Stimulated activated CD4-positive, alpha-beta T cell treated with anti-CD3 and anti-CD28 coated beads, Interleukin-1b, Interleukin-23, amount 100 ng/mL, for 1 hour (primary cell): ENCODE measurements at places on chromosomes 5 and 9.
A peak's percentile ranks its signal among the peaks of the same experiment; 100 is the strongest.

DNA sequence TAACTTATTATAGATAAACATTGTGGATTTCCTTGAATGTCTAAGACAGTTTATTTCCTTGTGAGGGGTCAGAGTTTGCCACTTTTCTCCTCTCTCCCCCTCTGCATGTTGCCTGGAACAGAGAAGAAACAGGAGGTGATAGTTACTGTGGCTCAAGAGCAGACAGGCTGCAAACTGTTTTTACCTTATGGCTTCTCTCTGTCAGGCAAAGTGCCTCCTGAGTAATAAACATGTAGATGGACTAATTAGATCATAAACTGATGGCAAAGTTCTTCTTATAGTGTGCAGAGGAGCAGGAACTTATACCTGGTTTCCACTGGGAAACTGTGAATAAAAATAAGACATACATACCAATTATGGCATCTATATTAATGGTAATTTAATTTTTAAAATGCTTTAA, 133.1 kb upstream of the CDH12 start:
- DNase-seq: no peak

DNA sequence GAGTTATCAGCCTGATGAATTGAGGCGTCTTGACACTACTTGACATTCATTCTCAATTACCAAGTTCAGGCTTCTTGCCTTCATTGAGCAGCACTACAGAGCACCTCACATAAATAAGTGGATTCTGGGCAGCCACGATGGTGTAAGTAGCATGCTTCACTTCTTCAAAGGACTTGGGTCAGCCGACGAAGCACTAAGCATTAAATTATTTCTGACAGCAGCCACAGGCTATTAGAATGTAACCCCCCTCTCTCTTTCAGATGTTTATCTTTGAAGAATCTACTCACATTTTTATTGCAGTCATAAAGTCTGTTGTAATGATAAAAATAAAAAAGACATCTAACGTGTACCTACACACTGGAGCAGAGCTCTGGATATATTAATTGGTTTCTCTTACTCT, 45.9 kb upstream of the VPS13A start:
- no peak for DNase-seq

- no peak for DNase-seq
Measured at GRCh38 chr5:134561871-134562296, 36.4 kb downstream of the JADE2 start.

DNA sequence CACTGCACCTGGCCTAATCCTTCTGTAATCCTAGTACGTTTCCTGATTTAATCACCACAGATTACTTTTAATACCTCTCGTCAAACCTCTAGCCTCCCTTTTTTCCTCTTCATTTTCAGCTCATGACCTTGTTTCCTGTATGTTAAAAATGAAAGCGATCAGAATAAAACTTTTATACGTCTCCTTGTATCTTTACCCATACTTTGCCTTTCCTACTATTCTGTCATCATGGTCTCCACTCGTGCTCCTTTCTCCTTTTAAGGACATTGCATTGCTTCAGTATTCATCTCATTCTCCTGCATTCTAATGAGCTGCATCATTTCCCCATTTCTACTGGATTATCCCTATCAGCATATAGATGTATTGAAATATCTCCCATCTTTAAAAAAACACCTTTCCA, 8.5 kb downstream of the CDC42SE2 start:
- DNase-seq: no peak

- no peak for DNase-seq
Measured at GRCh38 chr5:140259500-140259899, 43.4 kb downstream of the PFDN1 start.

GRCh38 chr5:172115541-172115982, 72.5 kb downstream of the STK10 start:
- DNase-seq: no peak

DNA sequence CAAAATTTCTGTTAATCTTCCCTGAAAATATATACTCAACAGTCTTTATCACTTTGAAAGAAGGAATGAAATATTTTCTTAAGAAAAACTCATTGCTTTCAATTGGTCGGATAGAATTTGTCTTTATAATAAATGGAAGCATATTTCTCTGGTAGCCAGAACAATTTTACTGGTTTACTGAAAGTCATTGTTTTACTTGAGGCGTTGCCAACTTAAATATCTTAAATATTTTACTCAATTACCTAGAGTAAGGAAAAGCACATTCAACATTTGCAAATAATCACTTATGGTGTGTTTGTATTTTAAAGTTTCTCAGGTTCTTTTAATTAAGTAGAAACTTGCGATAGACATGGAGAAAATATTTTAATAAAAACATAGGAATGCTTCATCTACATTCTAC, 1181.7 kb downstream of the EFNA5 start:
- DNase-seq: no peak

- peak; percentile 66 for DNase-seq
Measured at GRCh38 chr9:120925535-120926396, 830 bp downstream of the TRAF1 start.

- no peak for DNase-seq
Measured at GRCh38 chr9:82443312-82443711, 454.7 kb downstream of the SPATA31D1 start.

DNA sequence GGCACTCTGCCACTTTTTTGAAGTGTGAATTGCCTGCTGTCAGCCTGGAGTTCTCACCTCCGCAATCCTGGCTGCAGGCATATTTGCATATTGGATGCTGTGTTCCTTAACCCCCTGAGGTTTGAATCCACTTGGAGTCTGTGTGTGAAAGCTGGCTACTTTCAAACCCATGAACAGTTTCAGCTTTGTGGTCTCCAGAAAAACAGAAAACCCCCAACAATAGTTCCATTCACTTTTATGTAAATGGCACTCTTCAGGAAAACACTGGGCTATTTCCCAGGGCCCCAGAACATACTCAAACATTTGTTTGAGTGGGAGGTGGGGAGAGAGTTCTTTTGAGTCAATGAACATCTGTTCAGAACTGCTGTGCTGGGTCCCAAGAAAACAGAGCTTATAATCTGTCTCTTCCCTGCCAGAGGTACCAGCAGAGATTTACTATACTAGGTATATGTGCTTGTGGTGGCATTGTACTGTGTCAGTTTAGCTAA, 5.0 kb downstream of the NUDT2 start:
- no peak for DNase-seq

DNA sequence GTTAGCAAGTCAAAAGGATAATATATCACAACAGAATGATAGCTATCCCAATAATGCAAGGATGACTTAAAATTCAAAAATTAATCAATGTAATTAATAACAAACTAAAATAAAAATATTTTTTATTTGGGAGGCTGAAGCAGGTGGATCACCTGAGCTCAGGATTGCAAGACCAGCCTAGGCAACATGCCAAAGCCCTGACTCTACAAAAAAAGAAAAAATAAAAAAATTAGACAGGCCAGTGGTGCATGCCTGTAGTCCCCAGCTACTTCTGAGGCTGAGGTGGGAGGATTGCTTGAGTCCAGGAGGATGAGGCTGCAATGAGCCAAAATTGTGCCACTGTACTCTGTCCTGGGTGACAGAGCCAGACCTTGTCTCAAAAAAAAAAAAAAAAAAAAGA, 399.3 kb downstream of the ADGRV1 start:
- no peak for DNase-seq

DNA sequence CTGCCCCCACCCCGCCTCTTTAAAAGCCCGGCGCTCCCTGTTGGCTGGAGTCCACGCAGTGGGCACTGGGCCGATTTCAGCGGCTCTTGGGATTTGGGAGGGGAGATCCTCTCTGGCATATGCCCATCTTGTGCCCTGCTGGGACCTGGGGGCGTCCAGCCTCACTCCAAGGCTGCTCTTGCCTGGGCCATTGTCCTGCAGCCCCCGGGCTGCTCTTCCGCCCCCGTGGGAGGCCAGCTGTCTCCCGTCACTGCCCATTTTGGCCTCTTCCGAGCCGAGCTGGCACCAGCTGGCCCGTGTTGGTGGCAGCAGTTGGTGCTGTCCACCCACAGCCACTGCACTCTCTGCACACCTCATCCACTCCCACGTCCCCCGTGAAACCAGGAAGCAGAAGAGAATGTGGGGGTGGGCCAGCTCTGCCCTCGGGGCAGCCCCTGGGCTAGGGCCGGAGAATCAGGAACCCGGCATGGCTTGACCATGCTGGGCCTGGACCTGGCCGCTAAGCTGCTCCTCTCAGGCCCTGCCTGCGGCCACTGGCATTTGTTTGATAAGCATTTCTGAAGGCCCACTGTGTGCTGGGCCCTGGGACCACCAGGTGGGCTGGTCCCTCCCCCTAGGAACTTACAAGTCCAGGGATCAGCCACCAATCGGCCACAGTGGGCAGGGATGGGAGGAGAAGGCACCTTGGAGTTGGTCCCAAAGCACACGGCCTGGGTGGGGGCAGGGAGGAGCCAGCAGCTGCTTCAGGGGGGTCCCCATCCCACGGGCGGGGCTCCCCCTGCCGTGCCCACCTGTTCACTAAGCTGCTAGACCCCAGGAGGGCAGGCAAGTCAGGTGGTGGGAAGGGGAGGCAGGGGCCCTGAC, 2.2 kb downstream of the C8G start:
- no peak for DNase-seq

GRCh38 chr9:13069498-13069897, 210.0 kb downstream of the MPDZ start:
- no peak for DNase-seq

DNA sequence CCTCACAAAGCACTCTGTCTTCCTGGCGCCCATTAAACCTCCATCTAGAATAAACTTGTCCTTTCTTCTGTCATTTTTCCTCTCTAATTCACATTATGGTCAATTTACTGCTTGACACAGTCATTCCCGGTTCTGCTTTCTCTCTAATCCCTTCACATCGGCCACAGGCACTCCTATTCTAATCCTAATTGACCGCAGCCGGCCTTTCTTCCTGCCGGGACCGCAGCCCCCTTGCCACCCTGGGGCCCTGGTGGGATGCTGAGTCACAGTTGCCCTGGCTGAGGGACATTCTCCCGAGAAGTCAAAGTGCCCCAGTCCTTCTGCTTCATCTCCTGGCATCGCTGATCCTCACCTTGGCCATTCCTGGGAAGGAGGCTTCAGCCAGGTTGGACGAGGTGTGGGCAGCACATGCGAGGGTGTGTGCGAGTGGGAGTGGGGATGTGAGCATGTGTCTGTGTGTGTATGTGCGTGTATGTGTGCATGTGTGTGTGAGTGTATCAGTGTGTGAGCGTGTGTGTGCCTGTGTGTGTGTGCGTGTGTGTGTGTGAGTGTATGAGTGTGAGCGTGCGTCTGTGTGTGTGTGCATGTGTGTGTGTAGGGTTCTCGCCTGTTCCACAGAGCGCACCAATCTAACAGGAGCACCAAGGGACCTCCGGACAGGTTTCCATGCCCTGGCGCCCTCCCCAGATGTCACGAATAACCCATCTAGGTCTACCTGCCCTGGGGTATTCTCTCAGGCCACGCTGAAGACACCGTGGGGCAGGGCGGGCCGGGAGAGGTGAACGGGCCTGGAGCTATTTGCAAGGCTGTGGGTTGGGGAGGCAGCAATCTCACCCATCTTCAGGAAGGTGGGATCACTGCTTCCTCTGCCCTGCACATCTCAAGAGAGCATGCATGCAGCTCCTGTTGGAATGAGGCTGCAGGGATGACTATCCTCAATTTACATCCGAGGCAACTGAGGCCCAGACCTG, 191.2 kb downstream of the PAX5 start:
- no peak for DNase-seq

DNA sequence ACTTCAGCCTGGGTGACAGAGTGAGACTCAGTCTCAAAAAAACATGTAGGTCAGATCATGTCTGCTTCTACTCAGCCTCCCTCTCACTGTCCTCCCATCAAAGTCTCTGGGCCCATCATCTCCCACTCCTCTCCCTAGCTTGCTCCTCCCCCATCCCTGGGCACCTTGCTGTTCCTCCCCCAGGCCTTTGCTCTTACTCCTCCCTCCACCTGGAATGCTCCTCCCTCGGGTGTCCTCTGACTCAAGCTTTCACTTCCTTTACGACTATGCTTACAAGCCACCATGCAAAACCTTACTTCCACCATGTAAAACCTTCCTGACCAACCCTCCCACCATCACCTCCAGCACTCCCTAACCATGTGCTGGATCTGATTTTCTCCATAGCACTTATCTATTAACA, 51.5 kb downstream of the MTMR12 start:
- DNase-seq: no peak

DNA sequence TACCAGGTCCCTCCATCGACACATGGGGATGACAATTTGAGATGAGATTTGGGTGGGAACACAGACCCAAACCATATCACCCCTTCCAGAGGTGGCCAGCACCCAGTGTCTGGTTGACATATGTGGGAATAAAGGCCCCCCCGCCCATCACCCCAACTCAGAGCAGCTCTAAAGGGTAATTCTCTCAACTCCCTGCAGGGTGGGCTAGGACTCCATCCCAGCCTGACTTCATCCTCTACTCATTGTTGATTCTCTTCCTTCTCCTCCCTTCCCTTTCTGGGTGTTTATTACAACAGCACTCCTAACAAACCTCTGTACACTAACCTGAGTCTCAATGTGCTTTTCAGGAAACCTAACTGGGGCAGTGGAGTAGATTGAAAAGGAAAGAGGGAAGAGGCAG, 339.9 kb downstream of the ACTL7B start:
- DNase-seq: no peak

GRCh38 chr9:312596-313320, 98.1 kb downstream of the DOCK8 start:
- DNase-seq: no peak

DNA sequence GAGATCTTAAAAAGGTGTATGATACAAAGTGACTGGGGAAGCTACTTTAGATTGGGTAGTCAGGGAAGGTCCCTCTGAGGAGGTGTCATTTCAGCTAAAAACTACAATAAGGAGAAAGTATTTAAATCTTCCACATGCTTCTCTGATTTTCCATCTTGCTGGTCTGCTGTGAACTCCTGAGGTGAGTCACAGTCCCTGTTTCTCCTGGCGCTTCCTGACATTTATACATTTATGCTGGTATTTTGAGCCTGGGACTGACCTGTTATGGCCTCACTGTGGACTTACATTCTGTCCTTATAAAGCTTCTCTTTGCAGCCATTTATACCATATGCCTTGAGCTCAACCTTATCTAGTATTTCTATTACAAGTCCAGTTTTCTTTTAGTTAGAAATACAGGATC, 95.1 kb downstream of the MED27 start:
- no peak for DNase-seq

GRCh38 chr5:55860288-55860687, 9.1 kb downstream of the IL31RA start:
- DNase-seq: no peak

DNA sequence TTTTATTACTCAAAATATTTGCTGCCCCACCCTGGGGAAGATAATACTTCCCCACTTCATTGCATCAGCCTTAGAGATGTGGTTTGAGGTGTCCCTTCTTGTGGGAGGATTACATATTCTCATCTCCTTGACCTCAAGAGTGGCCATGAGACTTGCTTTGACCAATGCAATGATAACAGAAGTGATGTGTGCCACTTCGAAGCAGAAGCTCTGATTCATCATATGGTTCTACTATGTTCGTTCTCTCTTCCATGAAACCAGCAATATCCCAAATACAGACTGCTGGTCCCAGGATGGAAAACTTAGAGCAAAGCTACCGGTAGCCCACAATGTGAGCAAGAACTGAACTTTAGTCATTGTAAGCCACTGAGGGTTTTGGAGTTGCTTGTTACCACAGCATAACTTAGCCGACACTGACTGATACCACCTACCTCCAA, 92.0 kb downstream of the THBS4 start:
- no peak for DNase-seq
